ENCODE measurements at places on chromosomes 6 and 20.

- no peak for DNase-seq
Measured at GRCh38 chr6:108464418-108465097, 96.2 kb upstream of the FOXO3 start.

- DNase-seq = no peak
Measured at GRCh38 chr6:25998379-25998778, 35.8 kb downstream of the TRIM38 start.

GRCh38 chr6:42702200-42702599 lies 20.2 kb downstream of the PRPH2 start:
- no peak for DNase-seq

DNA sequence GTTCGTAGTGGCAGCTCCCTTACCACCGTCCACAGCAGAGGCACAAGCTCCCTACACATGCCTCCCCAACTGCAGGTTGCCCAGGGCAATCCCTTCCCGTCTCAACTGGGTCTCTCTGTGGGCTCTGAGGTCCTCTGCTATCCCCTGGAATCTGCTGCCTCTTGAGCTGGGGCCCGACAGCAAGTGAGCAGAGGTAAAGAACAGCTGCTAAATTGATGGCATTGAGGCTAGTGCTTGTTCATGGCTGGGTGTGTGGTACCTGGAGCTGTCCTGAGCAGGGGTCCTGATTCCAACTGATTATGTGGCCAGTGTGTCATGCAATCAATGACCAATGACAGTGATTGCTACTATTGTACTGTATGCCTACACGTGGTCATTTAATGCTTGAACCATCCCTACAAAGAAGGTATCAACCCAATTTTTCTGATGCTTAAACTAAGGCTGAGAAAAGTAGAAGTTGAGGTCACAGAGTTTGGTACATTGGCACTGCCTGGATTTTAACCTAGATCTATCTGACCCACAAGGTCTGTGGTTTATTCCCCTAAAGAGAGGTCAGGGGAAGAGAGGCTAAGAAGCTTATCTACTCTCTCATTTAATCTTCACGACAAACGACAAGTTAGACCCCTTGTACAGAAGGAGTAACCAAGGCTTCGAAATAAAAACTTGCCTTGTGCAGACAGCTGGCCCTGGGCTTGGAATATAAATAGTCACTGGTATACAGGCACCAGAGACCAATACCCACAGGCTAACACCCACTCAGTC lies 41.1 kb downstream of the HNF4A start:
- DNase-seq = no peak

DNA sequence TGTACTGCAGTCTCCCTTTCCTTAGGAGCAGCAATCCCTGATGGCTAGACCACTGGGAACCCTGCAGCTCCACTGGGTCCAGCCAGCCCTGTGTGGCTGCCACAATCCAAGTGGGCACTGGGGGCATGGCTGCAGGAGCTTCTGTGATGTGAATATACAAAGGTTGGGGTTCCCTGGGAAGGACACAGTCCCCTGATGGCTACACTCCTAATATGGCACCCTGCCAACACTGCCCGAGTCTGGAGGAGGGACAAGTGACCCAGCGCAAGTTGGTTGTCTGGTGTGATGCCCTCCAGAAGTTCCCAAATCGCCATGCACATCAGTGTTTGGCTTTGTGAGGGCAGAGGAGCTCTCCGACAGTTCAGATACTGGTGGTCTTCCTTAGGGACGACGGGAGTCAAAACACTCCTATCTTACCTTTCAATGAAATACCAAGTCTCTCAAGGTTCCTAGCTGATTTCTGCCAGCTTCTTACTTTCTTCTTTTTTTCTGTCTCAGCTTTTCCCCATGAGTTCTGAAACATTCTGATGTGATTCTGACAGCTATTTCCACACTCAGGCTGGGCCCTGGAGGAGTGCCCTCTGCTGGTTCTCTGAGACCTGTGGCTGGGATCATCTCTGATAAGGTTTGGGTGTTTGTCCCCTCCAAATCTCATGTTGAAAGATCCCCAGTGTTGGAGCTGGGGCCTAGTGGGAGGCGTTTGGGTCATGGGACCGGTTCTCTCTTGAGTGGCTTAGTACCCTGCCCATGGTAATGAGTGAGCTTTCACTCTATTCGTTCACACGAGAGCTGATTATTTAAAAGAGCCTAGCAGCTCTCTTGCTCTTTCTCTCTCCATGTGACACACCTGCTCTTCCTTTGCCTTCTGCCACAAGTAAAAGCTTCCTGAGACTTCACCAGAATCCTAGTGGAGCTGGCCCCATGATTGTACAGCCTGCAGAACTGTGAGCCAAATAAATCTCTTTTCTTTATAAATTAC lies 15.5 kb upstream of the ZFP57 start:
- DNase-seq = no peak

- no peak for DNase-seq
Measured at GRCh38 chr6:136137008-136137692, 113.0 kb downstream of the MTFR2 start.

DNA sequence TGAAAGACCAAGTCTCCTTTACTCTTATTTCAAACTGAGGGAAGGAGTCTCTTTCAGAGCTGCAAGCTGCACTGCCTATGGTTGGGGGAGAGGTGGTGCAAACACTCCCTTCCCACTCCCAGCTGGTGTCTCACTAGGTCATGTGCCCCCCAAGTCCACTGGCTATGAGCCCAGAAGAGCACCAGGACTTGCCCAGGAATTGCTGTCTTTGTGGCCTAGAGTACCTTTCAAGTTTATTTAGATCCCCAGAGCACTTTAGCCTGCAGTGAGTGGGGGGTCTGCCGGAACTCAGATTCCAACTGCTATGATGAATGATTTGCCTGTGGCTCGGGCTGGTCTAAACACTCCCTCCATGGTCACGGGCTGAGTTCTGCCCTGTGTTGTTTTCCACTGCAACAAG lies 192.6 kb upstream of the CITED2 start:
- no peak for DNase-seq

GRCh38 chr6:159966981-159967380 lies 1.9 kb upstream of the IGF2R start:
- no peak for DNase-seq

DNA sequence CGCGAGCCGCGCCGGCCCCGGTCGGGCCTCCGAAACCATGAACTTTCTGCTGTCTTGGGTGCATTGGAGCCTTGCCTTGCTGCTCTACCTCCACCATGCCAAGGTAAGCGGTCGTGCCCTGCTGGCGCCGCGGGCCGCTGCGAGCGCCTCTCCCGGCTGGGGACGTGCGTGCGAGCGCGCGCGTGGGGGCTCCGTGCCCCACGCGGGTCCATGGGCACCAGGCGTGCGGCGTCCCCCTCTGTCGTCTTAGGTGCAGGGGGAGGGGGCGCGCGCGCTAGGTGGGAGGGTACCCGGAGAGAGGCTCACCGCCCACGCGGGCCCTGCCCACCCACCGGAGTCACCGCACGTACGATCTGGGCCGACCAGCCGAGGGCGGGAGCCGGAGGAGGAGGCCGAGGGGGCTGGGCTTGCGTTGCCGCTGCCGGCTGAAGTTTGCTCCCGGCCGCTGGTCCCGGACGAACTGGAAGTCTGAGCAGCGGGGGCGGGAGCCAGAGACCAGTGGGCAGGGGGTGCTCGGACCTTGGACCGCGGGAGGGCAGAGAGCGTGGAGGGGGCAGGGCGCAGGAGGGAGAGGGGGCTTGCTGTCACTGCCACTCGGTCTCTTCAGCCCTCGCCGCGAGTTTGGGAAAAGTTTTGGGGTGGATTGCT lies 1.3 kb downstream of the VEGFA start:
- peak; percentile 19 for DNase-seq

DNA sequence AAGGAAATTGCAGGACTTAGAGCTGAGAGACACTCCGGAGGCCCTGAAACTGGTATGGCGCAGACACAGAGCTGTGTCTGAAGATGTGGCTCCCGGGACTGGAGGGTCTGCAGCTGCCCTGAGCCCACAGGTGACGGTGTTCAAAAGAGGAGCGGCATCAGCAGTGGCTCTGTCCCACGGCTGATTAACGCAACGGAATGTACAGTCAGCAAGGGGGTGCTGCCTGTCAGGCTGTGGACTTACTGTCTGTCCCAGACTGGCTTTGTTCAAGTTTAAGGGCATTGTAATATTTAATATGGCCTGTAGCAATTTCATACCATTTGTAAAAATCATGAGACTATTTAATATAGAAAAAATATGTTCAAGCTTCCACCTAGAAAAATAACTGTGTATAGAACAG lies 228.0 kb upstream of the TAB2 start:
- DNase-seq = no peak

- no peak for DNase-seq
Measured at GRCh38 chr6:110369066-110369465, 10.9 kb upstream of the METTL24 start.

DNA sequence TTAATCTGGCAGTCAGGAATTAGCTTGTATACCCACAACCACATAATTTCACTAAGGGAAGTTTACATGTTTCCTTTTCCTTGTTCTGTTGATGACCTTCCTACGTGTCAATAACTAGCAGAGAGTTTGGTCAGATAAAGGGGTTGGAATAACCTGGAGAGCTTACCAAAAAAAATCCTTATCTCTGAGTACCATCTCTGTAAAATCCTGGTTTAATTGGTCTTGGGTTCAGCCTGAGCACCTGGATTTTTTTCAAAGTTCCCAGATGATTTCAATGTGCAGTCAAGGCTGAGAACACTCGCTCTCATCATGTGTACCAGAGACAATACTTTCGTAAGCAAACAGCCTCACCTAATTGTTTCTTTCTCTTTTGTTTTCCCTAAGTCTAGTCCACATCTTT lies 483.8 kb upstream of the FLRT3 start:
- no peak for DNase-seq

DNA sequence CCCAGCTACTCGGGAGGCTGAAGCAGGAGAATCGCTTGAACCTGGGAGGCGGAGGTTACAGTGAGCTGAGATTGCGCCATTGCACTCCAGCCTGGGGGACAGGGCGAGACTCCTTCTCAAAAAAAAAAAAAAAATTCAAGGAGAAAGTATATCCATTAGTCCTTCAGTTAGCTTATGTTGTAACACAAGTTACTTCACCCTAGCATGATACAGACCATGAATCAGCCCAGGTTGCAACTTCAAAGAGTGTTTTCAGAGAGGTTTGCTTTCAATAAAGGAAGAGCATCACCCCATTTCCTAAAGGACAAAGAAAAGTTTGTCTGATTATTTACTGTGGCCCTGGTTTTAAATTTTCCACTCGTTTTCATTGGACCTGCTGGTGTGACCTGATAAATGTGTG lies 73.0 kb downstream of the SERAC1 start:
- no peak for DNase-seq

DNA sequence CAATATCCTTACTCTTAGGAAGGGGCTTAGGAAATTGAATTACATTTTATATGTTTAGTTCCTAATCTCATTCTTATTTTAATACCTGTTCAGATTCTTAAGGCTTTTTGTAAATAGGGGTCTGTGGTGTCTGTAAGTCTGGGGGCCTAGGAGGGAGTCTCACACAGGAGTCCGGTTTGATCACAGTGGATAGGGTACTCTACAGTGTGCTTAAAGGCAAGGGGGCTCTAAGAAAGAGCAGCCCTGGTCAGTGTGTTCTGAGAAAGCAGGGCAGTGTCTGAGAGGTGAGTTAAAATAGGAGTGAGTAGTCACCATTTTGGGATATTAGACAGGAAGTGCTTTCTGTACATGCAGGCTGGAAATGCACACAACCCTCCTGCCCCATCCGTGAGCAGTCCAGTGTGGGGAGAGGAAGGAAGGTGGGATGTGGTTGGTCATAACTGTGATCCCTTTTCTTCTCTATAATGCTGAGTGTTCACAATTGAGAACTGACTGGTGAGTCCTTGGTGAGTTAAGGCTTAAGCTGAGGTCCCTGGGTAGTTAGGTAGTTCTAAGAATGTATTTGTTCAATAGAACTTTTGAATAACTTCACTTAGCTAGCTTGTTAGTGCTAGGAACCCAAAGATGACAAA lies 50.0 kb downstream of the CDKAL1 start:
- no peak for DNase-seq

All from T-helper 2 cell (primary cell).